Liver (tissue), 10 donors: ENCODE measurements at places on chromosomes 2 and 18. TPM values are rescaled to one million over a fixed set of nuclear protein-coding genes. Genes with fewer than 3 reads are reported as not detected.

PRSS56 gene
- total RNA-seq: not detected

MSTN gene
- total RNA-seq: 0.08 TPM

PLEKHH2 gene
- 1.4 TPM for total RNA-seq

SRD5A2 gene
- 23.3 TPM for total RNA-seq

HOXD8 gene
- total RNA-seq: 0.19 TPM

ACTG2 gene
- total RNA-seq: 7.7 TPM
